Right renal pelvis (tissue), 4 donors: ENCODE measurements at places on chromosomes 4 and X. TPM values are rescaled to one million over a fixed set of nuclear protein-coding genes. Genes with fewer than 3 reads are reported as not detected.
A peak's percentile ranks its signal among the peaks of the same experiment; 100 is the strongest.

GRCh38 chr4:180578175-180578574, 1665.0 kb upstream of the TENM3 start:
- no peak for DNase-seq

Gene MOSPD2
- 28.5 TPM for polyA plus RNA-seq

GRCh38 chrX:130467936-130468335, 66.1 kb downstream of the RBMX2 start:
- DNase-seq, result no peak

GRCh38 chr4:87745064-87745807, 54.1 kb upstream of the IBSP start:
- DNase-seq, result no peak

DNA sequence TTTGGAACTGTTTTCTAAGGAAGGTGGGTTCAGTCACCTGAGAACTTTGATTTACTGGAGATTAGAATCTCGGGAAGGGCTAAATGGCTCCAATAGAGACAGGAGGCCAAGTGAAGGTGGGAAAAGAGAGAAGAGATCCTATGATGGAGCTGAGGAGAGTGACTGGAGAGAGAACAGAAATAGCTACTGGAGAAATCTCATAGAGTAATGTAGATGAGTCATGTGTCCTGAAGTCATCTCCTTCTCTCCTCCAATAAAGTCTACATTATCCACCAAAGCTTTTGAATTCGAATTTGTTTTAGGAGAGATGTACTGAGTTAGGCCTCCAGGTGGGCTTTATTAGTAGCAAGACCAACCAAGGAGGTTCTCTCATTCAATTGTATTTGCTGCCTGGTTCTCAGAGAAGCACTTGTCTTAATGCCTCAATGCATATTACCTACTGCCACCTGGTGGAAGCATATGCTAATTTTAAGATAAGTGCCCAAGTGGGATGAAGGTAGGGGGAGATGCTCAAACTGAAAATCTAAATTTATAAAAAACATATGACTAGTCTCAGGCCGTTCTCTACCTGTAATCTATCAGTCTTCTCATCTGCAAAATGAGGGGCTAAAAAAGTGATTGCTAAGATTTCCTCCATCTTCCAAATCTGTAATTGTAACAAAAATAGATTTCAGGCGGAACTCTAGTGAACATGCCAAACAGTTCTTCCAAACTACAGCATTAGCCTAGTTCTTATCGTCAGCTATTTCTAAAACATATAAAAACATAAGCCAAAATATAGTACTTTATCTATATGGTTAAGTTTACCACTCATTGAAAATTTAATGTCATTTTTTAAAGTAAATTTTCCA, 24.4 kb downstream of the TXK start:
- DNase-seq, result no peak

DNA sequence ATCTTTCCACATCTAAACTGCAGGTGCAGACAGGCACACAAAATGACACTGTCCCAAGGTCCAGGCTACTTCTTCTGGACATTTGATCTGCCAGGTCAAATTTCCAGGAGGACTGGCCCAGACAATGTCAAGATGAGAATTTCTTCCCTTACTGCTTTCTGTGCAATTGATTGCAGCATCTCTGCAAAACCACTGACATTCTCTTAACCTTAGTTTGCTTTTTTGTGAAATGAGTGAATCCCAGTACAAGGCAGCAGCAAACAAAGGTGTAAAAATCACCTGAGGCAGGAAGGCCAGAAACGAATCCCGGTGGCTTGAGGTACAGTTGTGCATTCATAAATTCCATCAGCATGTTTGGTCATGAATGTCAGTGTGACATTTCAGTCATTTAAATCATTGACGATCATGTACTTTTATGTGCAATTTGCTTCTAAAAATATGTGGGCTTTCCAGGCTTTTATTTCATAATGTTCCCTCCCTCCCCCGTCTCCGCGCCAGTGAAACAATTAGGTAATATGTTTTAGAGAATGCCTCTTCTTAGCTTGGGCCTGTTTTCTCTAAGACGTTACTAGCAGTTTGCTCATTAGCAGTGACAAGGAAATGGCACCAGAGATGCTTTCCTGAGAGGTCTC, 39.1 kb downstream of the NHS start:
- DNase-seq, result no peak

- no peak for DNase-seq
Observed at GRCh38 chr4:1464581-1465171, 58.4 kb upstream of the NKX1-1 start.

- no peak for DNase-seq
Observed at GRCh38 chr4:71201057-71201456, 137.8 kb upstream of the SLC4A4 start.

- no peak for DNase-seq
Observed at GRCh38 chr4:153274967-153275366, 69.5 kb upstream of the MND1 start.

Gene CXCL10
- polyA plus RNA-seq, result 3.7 TPM

Gene UPF3B
- polyA plus RNA-seq, result 29.3 TPM

DNA sequence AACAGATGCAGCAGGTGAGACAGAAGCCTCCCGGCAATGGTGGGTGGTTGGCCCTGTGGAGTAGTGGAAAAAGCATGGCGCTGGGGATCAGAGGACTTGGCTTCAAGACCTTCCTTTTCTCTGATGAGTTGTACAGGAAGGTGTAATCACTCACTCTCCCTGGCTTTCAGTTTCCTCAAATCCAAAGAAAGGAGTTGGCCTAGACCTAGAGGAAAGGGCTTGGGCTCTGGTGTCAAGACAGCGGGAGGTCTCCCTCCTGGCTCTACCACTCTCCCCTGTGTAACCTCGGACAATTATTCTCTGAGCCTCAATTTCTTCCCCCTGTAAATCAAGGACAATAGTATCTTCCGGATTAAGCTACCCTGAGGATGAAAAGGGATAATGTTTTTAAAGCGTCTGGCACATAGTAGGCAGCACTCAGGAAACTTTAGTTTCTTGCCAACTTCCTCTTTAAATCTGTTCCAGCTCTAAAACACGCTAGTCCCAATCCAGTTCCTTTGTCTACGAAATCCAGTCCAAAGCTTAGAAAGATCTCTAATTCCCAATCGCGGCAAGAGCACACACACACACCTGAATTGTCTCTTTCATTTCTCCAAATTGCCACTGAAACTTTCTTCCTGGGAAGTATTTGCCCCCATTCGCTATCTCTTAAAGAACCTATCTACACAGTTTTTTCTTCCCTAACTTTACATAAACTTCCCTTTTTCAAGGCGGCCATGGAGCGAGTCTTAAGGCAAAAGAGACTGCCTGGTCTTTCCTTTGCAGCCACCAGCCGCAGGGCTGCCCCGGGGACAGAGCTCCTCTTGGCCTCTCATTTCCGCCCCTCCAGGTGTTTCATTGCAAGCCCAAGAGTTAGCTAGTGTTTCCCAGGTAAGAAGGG, 29.9 kb upstream of the GPC4 start:
- peak; percentile 13 for DNase-seq

- DNase-seq, result no peak
Observed at GRCh38 chrX:118198577-118198976, 82.0 kb upstream of the KLHL13 start.

DNA sequence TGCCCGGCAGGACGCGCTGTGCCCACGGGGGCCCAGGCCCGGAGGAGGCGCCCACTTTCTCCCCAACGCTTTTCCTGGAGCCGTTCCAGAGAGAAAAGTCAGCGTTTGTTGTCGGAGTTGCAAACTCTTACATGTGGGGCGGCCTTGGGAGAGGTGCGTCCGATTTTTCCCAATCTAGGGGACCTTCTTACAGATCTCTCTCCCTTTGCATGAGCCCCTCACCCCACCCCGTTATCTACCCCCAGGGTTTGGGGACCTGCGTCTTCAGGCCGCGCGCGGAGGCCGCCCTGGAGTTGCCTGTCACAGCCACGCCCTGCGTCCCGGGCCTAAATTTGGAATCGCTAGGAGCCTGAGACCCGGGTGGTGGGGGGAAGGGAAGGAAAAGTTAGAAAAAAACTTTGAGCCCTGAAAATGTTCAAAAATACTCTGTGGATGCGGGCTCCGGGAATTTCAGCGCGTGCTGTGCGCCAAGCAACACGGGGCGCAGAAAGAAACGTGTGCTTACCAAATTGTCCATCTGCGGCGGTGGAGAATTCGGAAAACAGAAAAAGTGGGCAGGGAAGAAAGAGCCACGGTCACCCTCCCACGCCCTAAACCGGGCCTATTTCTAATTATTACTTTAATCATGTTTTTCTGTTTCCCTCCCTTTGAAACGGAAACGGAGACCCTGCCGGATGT, 587 bp downstream of the CD99 start:
- peak; percentile 30 for DNase-seq

- DNase-seq, result no peak
Observed at GRCh38 chr4:123402121-123402465, 5.5 kb downstream of the SPRY1 start.

Gene ARMCX4
- polyA plus RNA-seq, result 19.0 TPM

- DNase-seq, result no peak
Observed at GRCh38 chrX:131277543-131278136, 11.5 kb downstream of the IGSF1 start.

Gene EDNRA
- 72.9 TPM for polyA plus RNA-seq

Gene ART3
- 0.57 TPM for polyA plus RNA-seq

Gene REELD1
- 0.25 TPM for polyA plus RNA-seq

DNA sequence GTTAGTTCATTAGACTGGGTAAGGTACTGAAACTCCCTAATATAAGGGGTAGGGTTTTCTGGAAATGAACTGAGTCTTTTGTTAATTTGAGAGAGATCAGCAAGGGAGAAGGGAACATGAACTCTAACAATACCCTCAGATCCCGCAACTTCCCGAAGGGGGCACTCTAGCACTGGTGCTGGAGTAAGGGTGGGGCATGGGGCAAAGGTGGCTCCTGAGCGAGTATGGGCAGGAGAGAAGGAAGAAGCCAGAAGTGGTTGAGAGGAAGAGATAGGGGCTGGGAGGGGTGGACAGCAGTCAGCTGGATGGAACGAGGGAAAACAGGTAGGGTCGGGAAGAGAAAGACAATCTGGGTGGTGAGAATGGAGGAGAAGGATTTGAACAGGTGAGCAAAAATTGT, 183.2 kb upstream of the MAGEE2 start:
- DNase-seq, result no peak

DNA sequence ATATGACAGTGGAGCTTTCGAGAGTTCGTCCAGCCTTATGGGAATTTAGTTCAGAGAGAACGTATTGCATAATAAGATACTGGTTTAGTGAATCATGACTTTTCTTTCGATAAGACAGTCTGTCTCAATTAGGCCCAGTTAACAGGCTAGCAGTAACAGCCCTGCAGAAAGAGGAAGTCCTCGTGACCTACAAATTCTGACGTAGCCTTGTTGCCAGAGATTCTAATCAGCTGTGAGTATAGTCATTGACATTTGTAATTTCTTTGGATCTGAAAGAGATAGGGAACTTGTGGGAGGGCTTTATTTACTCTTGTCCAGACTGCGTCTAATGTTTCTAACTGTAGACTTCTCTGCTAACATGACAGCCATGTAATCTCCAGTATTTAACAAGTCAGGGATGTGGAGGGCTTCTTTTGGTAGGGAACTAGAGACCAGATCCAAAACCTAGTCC, 15.8 kb downstream of the ART3 start:
- DNase-seq, result no peak

- DNase-seq, result no peak
Observed at GRCh38 chr4:98518559-98519267, 139.7 kb downstream of the TSPAN5 start.

Gene KIAA1210
- polyA plus RNA-seq, result 1.5 TPM

GRCh38 chrX:31547416-31547815, 475.6 kb upstream of the FTHL17 start:
- no peak for DNase-seq

Gene SUPT20HL2
- 0.07 TPM for polyA plus RNA-seq

Gene ANKRD50
- polyA plus RNA-seq, result 43.0 TPM

DNA sequence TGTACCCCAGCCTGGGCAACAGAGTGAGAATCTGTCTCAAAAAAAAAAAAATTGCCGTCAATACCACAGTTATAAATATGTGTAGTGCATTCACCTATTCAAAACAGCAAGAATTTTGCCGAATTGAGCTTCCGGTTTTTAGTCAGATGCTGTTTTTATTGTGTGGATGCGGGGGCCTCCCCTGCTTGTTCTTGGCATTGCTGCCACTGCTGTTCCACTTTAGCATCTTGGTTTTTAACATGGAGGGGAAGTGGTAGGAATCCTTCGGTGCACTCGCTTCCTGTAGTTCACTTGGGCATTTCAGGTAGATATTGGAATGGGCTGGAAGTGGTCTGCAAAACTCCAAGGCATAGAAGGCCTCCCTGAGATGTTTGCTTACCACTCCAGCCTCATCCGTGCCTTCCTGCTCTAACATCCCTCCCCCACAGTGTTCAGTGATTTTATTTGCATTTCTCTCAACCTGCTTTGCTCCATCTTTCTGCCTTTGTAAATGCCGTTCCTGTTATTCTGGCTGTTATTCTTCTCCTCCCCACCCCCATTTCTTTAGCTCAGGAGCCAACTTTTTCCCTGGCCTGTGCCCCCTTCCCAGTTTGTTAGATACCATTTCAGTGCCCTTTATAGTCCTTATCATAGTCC, 25.5 kb downstream of the MOB1B start:
- no peak for DNase-seq

Gene FRMD7
- 2.1 TPM for polyA plus RNA-seq

Gene ZNF157
- polyA plus RNA-seq, result 0.89 TPM

GRCh38 chr4:15702941-15703403, at the start of gene BST1:
Gene BST1 (plus strand): TSS chr4:15703065. CDS start chr4:15703145, 80 bp downstream.
- peak; percentile 51 for DNase-seq

GRCh38 chr4:2393353-2394270, 24.8 kb downstream of the ZFYVE28 start:
- no peak for DNase-seq

DNA sequence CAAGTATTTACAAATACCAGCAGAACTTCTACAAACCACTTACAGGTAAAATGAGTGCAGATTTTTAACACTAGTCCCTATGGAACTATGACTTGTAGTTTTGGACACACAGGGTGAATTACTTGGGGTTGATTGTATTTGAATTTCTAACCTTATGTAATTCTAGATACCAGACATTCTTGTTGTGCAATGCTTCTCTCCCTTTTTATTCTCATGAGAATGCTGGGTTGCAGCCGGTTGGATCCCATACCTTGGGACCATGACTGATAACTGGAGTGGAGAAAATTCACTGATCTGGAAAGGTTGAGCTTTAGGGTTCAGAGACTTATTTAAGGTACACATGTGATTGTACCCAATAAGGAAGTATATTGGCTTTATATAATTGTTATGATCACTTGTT, 8.8 kb downstream of the TET2 start:
- DNase-seq, result no peak

DNA sequence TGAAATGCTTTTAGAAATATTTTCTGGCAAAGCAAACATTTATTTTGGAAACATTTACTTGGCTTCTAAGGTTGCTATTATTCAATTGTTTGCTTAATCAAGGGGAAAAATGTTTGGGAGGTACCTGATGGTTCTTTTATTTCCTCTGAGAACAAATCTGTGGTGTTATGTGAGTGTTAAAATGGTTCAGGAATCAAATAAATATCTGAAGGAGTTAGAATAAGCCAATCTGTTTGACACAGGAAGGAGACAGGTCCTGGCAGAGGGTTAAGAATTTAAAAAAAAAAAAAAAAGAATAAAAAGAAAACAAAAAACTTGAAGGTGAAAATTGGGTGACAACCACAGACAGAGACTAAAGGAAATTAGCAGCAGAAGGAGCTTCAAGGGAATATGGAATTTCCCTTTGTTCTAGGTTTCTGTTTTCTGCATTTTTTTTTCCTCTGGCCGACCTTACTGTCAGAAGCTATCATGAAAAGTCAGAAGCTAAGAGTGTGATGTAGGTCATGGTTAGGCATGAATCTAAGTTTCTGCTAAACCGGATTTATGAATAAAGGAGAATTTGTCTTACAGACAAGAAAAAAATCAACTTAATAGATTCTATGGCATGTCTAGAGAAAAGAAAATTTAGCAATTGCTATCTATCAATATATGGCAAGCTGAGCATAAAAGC, 78.6 kb upstream of the PNPLA4 start:
- DNase-seq, result no peak
